Large intestine (tissue), 12 donors: ENCODE measurements at places on chromosomes 7 and 10. TPM values are rescaled to one million over a fixed set of nuclear protein-coding genes. Genes with fewer than 3 reads are reported as not detected.

CC2D2B gene
- 1.2 TPM for polyA plus RNA-seq

PPP1R17 gene
- polyA plus RNA-seq: not detected

SAMD9L gene
- polyA plus RNA-seq: 6.5 TPM

OR6V1 gene
- not detected for polyA plus RNA-seq

BMPER gene
- polyA plus RNA-seq: 4.9 TPM

PON2 gene
- 363 TPM for polyA plus RNA-seq

CTTNBP2 gene
- polyA plus RNA-seq: 4.6 TPM

TMEM236 gene
- 34.3 TPM for polyA plus RNA-seq

EPC1 gene
- polyA plus RNA-seq: 41.3 TPM
